ENCODE measurements at places on chromosomes 1 and 21.

- no peak for DNase-seq
Observed at GRCh38 chr1:84936116-84936810, 43.3 kb upstream of the LPAR3 start.

GRCh38 chr1:230792691-230793462 lies 45.7 kb downstream of the CAPN9 start:
- no peak for DNase-seq

GRCh38 chr1:223197923-223198627 lies 55.0 kb upstream of the TLR5 start:
- no peak for DNase-seq

DNA sequence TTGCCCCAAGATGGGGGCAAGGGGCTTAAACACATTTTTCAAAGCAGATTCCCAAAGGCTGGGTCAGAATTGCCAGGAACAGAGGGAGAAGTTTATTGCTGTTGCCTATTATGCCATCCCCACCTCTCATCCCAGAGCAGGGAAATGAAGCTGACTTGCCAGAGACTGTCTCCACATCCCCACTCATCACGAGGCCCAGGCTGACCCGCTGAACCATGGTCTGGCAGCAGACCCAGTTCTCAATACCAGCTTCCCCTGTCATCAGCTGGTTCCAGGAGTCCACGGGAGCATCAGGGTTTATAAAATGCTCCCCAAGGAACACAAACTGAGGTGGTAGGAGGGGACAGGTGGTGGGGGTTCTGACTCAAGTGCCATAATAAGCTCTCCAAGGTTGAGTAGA lies 605.9 kb downstream of the NPHP4 start:
- DNase-seq: no peak

DNA sequence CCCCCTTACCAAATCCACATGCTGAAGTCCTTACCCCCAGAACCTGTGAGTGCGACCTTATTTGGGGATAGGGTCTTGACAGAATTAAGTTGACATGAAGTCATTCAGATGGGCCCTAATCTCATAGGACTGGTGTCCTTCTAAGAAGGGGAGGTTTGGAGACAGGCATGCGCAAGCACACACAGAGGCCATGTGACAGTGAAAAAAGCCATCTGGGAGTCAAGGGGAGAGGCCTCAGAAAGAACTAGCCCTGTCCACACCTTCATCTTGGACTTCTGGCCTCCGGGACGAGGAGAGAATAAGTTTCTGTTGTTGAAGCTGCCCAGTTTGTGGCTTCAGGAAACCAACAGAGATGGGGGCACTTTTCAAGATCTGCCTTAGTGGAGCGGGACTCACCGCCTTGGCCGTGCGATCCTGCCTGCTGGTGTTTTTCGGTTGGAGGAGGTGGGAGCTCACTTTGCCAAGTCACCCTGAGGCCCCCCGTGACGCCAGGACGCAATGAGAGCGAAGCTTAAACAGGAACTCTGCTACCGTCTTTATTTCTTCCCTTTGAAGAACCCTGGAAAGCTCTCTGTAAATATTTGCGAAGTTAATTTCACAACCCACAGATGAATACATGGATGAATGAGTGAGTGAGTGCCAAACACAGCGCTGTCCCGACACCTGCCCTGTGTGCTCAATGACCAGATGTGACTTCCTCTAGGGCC lies 42.5 kb upstream of the C1orf174 start:
- DNase-seq: no peak

GRCh38 chr1:239302696-239303095 lies 83.7 kb upstream of the CHRM3 start:
- no peak for DNase-seq

DNA sequence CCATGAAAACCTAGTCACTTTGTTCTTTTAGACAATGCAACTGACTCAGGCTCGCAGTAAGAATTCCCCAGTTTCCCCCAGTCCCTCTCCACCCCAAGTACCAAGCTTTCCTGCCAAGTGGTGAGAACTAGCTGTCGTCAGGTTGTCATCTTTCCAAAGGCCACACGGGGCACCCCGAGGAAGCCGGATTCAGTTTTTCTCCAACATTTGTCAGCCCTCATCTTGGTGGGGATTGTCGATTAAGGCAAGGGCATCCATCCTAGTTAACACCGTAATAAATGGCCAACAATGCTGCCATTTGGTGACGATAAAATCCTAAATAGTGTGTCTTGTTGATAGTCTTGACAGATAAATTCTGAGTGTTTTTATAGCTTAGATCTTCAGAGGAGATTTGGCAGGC lies 55.9 kb upstream of the PROX1 start:
- no peak for DNase-seq

GRCh38 chr1:96969656-96970163 lies 248.1 kb downstream of the PTBP2 start:
- DNase-seq: no peak

- peak; percentile 70 for DNase-seq
Observed at GRCh38 chr1:9129266-9130041, 552 bp upstream of the GPR157 start.

- no peak for DNase-seq
Observed at GRCh38 chr21:31181082-31181750, 142.9 kb upstream of the KRTAP19-8 start.

GRCh38 chr1:185300152-185300551 lies 16.9 kb downstream of the IVNS1ABP start:
- no peak for DNase-seq

DNA sequence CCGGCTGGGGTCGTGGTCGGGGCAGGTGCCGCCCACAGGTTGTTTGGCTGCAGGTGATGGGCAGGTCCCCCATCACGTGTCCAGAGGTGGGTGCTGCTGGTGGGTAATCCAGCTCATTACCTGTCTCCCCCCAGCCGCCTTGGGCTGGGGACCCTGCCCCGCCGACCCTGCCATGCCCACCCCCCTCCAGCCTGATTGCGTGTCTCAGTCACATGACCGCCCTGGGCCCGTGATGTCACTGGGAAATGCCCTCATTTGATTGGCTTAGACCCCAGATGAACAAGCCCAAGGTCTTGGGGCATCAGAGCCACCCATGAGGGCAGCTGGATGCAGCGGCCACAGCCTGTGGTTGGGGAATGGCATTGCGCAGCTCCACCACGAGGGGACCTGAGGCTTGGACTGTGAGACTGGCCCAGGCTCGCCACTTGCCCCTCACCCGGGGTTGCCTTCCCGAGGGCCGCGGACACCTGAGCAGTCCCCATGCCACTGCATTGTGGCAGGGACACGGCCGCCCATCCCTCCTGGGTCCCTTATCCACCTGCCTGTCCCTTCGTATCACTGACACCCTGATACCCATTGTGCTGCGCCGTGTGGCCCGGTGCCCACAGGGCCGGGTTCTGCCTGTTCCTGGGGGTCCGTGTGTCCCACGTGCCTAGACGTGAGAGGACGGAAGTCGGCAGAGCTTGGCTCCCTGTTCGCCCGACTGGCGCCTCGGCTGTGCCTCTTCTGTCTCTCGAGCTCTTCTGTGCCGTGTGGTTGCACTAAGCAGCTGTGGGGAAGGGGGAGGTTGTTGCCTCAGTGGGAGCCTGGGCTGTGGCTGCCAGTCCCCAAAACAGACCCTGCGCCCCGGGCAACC lies 68.0 kb downstream of the FAAP20 start:
- no peak for DNase-seq

- DNase-seq: no peak
Observed at GRCh38 chr1:183783767-183784637, 20.9 kb upstream of the RGL1 start.

- DNase-seq: no peak
Observed at GRCh38 chr1:62076286-62076685, 118.4 kb upstream of the L1TD1 start.

DNA sequence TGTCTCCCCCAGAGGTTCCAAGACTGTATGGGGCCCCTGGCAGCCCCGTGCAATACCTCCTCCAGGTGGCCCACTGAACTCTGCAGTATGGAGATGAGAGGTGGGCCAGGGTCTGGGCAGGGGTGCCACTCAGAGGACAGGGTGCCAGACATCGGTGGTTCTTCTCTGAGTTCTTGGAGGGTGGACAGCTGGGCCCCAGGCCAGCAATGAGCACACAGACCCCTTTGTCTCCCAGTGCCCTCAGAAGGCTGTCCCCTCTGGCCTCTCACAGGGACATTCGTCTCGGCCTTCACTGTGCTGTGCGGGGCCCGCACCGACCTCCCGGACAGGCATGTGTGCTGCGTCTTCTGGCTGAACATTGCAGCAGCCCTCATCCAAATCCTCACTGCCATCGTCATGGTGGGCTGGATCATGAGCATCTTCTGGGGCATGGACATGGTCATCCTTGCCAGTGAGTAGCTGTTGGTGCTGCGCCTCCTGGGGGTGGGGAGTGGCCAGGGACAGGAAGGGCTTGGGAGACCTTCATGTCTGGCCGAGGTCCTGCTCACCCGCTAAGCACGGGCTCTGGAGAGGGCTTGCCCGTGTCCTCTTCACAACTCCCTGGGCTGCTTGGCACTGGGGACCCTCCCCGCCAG lies 48.1 kb downstream of the STUM start:
- DNase-seq: no peak

- no peak for DNase-seq
Observed at GRCh38 chr1:153921803-153922075, 1.0 kb downstream of the GATAD2B start.

DNA sequence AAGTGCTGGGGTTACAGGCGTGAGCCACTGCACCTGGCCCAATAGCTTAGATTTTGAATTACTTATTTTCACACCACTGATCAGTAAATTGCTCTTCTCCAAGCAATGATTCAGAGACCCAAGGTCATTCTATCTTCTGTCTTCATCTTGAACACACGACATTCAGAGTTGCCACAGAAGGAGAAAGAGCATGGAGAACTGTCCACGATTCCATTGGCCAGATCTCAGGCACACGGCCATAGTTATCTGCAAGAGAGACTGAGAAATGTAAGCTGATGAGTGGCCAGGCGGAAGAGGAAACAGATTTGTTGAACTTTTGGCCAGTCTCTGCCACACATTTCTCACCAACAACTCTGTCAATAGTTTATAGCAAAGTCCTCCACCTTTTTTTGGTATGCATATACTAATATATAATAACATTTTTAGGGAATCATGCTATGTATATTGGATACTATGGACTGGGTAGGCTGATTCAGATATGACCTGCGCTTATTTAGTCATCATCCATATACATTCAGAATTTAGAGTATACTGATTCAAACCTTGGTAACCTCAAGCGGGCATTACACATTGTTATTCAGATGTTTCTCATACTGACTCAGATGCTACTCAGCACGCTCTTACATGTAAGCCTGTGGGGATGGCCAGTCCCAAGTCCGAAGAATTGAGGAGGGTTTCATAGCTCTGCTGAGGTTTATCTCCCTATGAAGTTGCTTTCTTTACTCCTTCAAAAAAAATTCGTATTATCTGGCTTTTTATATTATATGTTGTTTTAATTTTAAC lies 25.5 kb upstream of the CAP1 start:
- no peak for DNase-seq

DNA sequence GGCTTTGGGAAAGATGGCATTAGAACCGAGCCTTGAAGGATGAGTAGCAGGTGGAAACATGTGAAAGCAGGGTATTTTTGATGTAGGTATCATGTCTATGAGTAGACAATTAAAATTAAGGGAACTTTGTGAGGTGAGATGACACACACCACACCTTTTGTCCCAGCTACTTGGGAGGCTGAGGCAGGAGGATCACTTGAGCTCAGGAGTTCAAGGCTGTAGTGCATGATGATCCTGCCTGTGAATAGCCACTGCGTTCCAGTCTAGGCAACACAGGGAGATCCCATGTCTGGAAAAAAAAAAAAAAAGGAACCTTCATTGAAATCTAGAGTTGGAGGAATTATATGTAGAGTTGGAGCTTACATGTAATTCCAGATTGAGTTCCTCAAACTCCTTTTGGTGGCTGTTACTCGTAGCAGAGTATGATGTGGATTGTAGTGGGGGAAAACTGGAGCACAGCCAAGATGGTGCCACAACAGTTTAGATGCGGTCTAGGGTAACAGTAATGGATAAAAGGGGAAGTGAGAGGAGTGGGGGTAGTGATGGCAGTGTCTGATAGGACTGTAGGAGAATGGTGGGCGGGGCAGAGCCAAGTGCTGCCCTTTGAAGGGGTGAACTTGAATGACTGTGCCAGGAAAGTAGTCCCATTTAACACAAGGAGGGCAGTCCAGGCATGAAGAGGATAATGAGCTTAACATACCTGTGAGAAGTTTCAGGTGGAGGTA lies 17.4 kb downstream of the AK4 start:
- DNase-seq: no peak

- no peak for DNase-seq
Observed at GRCh38 chr21:16968436-16968835, 544.4 kb upstream of the CXADR start.

- DNase-seq: no peak
Observed at GRCh38 chr1:45216861-45217260, 10.5 kb upstream of the ZSWIM5 start.

- no peak for DNase-seq
Observed at GRCh38 chr21:23601549-23601948, 2005.7 kb downstream of the MRPL39 start.

DNA sequence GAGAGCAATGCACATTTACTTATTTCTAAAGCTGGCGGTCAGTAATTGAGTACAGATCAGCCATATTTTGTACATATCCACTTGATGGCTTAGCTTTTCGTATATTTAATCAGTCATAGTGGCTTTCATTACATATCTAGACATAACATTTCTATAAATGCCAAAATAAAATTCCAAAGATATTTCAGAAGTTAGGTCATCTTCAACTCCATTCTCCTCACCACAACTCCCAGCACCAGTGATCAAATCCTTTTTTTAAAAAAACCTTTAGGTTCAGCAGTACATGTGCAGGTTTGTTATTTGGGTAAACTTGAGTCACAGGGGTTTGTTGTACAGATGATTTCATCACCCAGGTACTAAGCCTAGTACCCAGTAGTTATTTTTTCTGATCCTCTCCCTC lies 53.9 kb upstream of the GNG4 start:
- no peak for DNase-seq

DNA sequence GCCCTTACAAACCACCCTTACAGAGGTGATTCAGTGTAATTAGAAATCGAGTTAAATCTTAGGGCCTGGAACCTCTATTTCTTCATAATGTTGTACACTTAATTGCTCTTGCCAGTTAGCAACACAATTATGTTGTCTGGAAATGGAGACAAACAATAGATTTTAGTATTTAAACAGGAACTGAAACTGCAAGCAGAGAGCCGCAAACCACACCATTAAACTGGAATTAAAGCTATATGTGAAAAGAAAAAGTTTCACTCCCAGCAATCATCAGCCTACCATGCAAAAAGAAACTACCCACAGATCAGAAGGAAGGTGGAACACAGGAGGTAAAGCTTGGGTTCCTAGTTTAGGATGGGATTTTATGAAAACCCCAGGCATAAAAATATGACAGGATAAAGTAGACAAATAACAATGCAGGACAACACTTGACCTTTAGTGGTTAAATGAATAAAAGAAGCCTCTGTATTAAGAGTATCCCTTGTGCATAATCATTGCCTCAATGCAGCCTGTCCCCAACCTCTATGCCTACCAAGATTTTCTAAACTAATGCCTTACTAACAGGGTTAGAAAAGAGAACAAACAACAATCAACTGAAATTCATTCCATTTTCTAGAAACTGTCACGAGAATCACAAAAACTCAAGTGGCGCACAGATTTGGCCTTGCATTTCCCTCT lies 304.3 kb upstream of the ESRRG start:
- DNase-seq: no peak

All from activated naive CD4-positive, alpha-beta T cell (primary cell).